ENCODE measurements at places on chromosomes 4 and X. TPM values are rescaled to one million over a fixed set of nuclear protein-coding genes. Genes with fewer than 3 reads are reported as not detected.

Gene HSD17B13
- 0.25 TPM for total RNA-seq

Gene ADH1B
- total RNA-seq: not detected

Gene CSAG1
- not detected for total RNA-seq

Gene VSIG4
- not detected for total RNA-seq

Gene PNMA3
- 2.6 TPM for total RNA-seq

Gene STK32B
- not detected for total RNA-seq

Gene PPP1R2C
- total RNA-seq: not detected

Gene MAGEB2
- total RNA-seq: not detected

Gene F8A2
- total RNA-seq: not detected

Gene AFF2
- total RNA-seq: 5.4 TPM

Gene ZCCHC13
- total RNA-seq: not detected

Gene S100P
- 37.1 TPM for total RNA-seq

Gene RPA4
- 0.43 TPM for total RNA-seq

Gene TXK
- 6.8 TPM for total RNA-seq

Gene EGFL6
- total RNA-seq: 9.2 TPM

Gene BMP3
- total RNA-seq: not detected

Gene HERC5
- total RNA-seq: 19.2 TPM

Gene ANKRD37
- 11.2 TPM for total RNA-seq

Gene MCF2
- total RNA-seq: 0.34 TPM

Gene AMTN
- not detected for total RNA-seq

Gene TMSB15C
- total RNA-seq: 3.9 TPM

Gene SPANXD
- not detected for total RNA-seq

Gene ATP8A1
- total RNA-seq: 22.1 TPM

Gene SPON2
- total RNA-seq: 32.4 TPM

Gene VCX3B
- not detected for total RNA-seq

Gene SPIN2A
- 1.1 TPM for total RNA-seq

Gene TBC1D8B
- 0.32 TPM for total RNA-seq

Gene ENAM
- total RNA-seq: not detected

Gene RENBP
- 10.6 TPM for total RNA-seq

Gene RTL3
- not detected for total RNA-seq

Gene INTS6L
- 26.1 TPM for total RNA-seq

Gene TMPRSS11F
- not detected for total RNA-seq

Data from T-helper 2 cell treated with Interferon-gamma antibody and Interleukin-4, amounts not matched to agents 100 ng/mL and 5 ng/mL, for 36 hours (primary cell).